ENCODE measurements at places on chromosomes 4 and X.

GRCh38 chr4:11421116-11421515 lies 7.6 kb downstream of the HS3ST1 start:
- no peak for DNase-seq

GRCh38 chr4:14867847-14868246 lies 134.4 kb upstream of the CPEB2 start:
- no peak for DNase-seq

DNA sequence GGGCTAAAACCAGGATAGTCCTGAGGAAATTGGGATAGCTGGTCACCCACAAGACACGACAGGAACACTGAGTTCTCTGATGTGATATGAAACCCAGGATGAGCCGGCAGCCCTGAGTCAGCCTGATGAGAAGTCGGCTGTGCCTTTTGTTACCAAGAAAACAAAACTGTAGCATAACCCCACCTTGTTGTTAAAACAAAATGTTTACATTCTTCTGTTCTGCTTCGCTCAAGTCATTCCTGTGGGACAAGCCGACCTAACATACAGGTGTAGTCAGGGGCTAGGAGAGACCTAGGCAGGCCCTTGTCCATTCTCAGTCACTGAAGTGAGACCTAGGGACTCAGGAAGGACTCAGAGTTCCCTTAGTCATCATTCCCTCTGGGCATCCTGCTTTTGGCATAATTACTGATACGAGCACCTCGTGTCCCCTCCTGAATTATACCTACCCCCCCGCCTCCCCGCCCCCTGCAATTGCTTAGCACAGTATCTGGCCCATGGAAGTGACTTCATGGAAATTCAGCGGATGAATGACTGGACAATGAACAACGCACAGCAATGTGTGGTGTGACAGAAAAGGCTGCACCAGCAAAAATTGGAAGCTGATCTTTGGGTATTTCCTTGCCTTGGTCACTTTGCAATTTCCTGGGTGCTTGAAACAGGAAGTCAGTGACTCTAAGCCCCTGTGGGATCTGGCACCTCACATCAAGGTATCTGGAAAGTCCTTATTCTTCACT lies 31.9 kb upstream of the TLR2 start:
- DNase-seq = no peak

DNA sequence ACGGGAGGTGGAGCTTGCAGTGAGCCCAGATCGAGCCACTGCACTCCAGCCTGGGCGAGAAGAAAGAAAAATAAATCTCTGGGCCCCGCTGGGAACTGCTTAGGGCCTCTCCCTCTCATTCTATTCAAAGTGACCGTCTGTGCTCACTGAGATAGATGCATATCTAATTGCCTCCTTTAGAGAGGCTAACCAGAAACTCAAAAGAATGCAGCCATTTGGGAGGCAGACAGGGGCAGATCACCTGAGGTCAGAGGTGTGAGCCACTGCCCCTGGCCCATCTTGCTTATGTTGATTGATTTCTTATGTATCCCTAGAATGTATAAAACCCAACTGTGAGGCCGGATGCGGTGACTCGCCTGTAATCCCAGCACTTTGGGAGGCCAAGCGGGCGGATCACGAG lies 6.2 kb upstream of the CSF2RA start:
- no peak for DNase-seq

GRCh38 chrX:121635141-121635540 lies 587.7 kb downstream of the GLUD2 start:
- no peak for DNase-seq

DNA sequence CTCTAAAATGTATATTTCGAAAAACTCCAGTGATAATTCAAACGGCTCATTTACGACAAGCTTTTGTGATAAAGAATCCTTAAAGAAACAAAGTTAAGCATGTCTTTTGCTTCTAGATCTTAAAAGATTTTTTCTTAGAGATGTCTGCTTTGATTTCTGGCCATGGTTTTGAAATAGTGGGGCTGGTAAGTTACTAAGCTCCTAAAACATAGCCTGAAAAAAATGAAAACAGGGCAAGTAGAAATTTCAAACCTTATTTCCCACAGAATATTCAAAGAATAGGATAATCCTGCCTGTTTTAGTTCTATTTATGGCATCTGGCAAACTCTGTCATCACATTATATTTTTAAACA lies 318.3 kb downstream of the ARHGAP24 start:
- no peak for DNase-seq

GRCh38 chr4:103429283-103429682 lies 231.1 kb upstream of the CENPE start:
- peak; percentile 5 for DNase-seq

DNA sequence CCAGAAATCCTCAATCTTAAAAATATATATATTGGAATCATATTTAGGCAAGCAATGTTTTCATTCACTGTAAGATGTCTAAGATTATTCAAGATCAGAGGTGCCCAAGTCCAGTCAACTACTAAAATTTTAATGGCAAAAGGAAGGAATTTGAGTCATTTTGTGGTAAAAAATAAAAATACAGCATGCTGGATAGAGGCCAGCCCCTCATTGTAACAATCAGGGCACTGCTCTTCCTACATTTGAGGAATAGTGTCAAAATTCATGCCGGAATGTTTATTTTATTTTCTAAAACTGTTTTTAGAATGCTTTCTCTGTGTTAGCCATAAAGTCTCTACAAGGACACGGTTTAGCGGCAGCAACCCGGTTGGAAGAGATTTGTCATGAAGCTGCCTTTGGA lies 49.9 kb upstream of the SRD5A3 start:
- no peak for DNase-seq

DNA sequence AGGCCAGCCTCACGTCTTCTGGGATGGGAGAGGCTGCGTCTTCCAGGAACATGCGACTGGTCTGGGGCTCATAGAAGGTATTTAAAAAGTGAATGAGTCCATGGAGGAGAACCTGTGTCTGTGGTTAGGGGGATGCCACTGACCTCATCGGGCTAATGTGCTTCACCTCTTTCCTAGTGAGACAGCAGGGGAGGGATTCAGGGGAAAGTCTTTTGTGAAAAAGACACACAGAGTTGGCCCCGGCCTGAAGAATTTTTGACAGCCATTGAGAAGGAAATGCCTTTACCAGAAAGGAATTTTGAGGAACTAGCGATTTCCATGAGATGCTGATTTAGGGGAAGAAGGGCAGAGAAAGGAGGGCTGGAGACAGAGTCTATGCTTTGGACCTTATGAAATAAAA lies 11.0 kb upstream of the C4orf50 start:
- no peak for DNase-seq
